ENCODE measurements at places on chromosomes 7 and 10.
A peak's percentile ranks its signal among the peaks of the same experiment; 100 is the strongest.

DNA sequence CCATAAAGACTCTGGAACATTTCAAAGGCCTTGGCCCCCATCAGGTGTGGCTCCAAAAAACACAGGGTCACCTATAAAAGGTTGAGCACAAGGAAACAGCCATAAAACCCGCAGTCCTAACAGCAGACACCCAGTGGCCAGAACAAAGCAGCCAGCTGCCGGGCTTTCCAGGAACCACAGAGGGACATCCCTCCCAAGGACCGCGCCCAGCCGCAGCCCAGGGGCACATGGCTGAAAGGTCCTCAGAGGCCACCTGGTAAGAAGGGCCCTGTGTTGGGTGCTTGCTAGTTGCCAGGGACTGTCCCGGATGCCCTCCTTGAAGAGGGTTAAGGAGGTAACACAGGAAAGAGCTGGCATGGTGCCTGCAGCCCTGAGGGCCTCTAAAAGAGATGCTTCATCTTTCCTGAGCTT is 32.7 kb downstream of the KCNMA1 start:
- DNase-seq: no peak

- no peak for DNase-seq
Measured at GRCh38 chr10:68196701-68197100, 35.2 kb downstream of the ATOH7 start.

GRCh38 chr7:96200740-96201139 is 121.2 kb downstream of the SLC25A13 start:
- no peak for DNase-seq

DNA sequence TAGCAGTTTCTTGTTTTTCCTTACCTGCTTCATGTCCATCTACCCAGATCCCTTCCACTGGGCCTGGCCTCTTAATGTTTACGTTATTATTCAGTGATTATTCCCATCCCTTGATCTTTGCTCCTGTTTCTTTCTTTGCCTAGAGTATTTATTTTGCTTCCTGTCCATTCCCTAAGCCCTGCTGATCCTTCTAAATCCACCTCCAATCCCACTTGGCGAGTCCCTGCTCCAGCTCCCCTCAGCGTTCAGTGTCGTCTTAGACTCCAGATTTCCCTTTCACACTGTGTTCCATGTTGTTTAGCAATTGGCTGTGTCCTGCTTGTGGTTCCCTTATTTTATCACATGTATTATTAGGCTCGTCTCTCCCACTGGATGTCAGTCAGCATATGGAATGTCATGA is 7.3 kb downstream of the PPP2R2D start:
- no peak for DNase-seq

- DNase-seq: no peak
Measured at GRCh38 chr10:130078120-130078519, 32.5 kb downstream of the C10orf143 start.

- no peak for DNase-seq
Measured at GRCh38 chr10:15027741-15028140, 16.0 kb upstream of the OLAH start.

DNA sequence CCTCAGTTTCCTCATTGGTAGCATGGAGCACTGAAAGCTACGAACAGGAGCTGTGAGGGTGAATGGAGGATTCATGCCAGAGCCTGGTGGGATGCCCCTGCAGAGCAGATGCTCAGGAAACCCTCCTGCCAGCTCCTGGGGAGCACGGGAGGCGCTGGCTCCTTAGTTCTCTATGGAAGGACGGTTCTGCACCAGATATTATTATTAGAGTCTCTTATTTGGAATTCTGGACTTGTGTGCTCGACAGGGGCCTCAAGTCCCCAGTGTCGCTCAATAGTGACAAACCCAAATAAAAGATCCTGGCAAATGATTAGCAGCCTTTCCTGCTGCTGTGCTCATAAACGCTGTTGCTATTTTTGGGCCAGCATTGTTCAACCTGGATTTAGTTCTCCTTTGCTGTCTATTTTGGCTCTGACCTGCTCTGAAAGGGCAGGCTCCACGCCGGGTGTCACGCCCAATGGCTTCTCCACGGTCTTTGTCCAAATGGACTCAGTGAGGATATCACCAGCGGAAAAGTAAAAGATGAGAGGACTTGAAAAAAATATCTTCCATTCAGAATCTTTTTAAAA is 23.0 kb upstream of the KLF6 start:
- no peak for DNase-seq

DNA sequence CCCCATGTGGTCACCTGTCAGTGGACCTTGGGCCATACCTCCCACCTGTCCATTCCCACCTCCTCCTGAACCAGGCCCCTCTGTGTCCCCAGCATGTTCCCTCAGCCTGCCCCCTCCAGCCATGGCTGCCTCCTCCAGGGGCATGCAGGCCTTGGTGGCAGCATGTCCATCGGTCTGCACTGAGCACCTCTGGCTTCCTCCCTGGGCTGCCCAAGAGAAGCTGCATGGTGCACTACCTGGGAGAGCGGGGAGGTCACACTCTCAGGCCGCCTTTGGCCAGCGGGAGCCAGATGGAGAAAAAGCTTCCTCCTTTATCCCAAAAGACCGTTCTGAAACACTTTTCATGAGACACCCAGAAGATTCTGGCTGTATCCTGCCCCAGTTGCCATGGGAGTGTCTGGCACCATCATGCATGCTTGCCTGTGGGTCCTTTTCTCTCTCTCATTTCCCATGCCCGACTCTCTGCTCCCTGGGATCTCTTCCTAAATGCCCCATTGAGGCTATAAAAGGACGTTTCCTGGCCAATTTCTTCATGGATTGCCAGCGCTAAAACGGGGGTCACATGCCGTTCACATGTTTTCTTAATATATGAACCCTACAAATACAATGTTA is 45.5 kb upstream of the MGMT start:
- no peak for DNase-seq

DNA sequence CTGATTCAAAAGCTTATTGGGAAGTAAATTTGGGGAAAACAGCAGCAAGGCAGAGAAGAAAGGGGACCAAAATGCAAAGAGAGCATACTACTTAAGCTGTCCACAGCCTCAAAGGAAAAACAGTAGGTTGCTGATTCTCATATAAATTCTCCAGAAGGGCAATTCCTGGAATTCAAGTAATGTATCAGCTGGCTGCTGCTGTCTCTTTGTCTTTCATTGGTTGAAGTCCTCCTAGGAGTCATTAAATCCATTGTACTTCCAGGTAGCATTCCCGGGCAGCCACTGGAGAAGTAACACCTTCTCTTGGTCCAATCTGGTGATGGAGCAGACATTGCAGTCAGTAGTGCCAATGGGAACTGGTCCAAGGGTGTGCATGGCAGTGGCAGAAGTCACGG is 22.7 kb downstream of the BET1 start:
- no peak for DNase-seq

DNA sequence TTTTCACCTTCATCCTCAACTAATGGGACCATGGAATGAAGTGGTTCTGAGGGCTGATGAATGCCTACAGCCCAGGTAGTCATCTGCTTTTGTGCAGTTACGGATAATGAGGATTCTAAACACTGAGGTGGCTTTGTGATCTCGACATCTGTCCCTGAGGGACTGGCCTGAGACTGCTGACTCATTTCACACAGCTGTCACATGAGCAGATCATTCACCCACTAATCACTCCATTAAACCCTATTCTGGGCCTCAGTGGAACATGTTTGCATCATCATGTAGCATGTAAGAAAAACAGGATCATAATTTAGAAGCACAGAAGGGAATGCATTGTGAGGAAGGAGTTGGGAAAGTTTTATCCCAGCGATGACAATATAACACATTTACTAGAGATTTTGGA is 79.4 kb upstream of the FEZF1 start:
- no peak for DNase-seq

DNA sequence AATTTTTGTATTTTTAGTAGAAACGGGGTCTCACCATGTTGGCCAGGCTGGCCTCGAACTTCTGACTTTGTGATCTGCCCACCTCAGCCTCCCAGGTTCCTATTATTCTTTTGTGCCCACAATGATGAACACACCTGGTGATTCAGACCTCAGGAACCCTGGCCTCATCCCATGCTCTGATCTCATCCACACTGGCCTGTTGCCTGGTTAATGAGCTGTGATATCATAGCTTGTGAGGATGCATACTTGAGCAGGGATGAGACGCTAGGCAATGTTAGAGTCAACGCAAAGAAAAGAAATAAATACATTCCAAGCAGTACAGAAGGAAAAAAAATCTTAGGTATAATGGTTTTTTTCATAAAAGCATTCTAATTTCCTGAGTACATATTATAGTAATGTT is 82.4 kb upstream of the RNF32 start:
- DNase-seq: no peak

- DNase-seq: no peak
Measured at GRCh38 chr10:34163075-34163905, 651.8 kb downstream of the PARD3 start.

DNA sequence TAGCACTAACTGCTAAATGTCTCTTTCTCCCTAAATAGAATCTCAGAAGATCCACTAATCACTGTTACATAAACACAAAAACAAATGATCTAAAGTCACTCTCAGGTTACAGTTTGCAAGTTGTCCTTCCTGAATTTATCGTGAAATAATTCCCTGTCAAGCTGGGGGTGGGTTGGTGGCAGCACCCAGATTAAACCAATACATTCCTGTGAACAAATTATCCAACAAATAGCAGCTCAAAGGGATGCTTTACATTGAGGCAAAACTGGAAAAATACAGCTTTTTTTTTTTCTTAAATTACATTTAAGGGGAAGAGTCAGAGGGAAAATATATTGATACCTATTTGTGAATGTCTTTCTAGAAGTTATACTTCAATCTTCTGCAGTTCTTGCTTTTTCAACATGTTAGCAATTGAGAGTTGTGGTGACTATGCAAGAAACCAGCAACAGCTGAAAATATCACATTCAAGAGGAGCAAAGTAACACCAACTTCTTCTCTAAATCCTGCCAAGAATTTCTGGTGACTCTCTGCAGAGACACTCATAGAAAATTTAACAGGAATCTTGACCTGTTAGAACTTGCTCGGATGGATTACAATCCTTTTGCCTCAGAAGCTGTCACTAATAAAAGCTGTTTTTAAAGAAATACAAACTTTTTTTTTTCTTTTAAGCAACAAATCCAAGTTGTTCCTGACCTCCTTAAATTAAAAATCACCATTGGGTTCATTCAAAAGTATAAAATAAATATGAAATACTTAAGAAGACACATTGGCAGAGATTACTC is 18.9 kb downstream of the LMOD2 start:
- no peak for DNase-seq

- DNase-seq: no peak
Measured at GRCh38 chr10:33493978-33494377, 159.5 kb upstream of the NRP1 start.

DNA sequence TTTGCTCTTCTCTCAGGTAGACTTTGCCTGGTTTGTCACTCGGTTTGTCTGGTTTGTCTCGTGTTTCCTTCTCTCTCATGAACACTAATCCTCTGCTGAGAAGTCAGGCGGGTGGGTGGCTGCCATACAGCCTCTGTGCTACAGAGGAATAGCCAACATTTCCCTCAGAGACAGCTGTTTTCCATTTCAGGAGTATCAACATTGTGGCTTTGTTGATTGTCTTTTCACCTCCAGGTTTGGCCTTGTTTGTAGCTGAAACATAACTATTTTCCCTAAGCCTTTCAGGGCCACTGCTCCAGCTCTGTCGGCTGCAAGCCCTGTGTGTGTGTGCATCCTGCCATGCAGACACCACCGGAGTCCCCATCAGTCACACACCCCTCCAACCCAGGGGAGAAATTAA is 122.8 kb downstream of the BAMBI start:
- no peak for DNase-seq

- DNase-seq: peak; percentile 24
Measured at GRCh38 chr7:28921822-28922221, 36.3 kb downstream of the TRIL start.

GRCh38 chr10:74491014-74491413 is 335.4 kb upstream of the KAT6B start:
- DNase-seq: no peak

GRCh38 chr7:38975944-38976392 is 1.7 kb upstream of the POU6F2 start:
- no peak for DNase-seq

DNA sequence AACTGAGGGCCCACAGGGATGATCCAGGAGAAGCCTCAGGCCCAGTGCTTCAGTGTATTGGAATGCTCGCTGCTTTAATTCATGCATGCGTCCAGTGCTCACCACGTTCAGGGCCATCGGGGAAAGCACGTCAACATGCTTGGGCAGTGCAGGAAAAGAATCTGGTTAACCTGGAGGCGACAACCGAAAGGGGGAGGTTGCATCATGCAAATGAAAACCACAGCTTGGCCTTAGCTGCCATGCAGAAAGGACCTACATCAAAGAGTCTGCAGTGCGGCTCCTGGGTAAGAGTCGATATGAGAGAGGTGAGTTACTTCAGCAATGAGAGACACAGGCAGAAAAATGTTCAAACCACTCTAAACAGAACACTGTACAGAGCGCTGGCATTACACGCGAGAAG is 440.1 kb downstream of the KCNMA1 start:
- DNase-seq: no peak

GRCh38 chr10:34223658-34224057 is 591.4 kb downstream of the PARD3 start:
- no peak for DNase-seq

DNA sequence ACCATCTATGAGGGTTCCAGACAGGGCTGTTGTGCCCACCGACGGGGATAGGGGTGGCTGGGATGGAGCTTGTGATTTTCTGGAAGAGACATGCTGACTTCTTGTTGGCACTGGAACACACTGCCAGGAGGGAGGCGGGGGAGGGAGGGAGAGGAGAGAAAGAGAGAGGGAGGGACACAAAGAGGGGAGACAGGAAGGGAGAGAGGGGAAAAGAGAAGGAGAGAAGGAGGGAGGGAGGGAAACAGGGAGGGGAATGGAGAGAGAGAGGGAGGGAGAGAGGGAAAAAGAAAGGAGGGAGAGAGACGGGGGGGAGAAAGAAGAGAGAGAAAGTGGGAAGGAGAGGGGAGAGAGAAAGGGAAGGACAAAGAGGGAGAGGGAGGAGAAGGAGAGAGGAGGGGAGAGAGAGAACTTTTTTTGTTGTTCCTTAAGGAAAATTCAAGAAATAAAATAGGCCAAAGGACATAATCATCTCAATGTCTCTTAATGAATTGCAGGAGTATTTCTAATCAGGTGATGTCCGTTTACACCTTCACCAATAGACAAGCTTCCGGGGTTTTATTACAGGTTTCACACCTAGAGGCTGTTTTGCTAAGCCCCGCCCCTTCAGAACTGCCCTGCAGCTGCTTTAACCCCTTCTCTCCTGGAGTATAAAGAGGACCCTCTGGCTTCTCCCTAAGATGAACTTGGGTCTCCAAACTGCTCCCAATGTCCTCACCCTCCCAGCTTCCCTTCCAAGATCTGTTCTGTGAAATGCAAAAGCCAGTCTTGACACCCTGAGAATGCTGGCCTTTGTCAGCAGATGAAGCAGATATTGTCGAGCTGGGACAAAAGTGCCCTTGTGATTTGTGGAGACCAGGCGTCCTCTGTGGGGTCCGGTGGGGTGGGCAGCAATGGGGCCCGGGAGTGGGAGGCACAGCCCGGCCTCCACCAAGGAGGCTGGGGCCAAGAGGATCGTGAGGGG is 82.0 kb upstream of the GTF2IRD1 start:
- no peak for DNase-seq

DNA sequence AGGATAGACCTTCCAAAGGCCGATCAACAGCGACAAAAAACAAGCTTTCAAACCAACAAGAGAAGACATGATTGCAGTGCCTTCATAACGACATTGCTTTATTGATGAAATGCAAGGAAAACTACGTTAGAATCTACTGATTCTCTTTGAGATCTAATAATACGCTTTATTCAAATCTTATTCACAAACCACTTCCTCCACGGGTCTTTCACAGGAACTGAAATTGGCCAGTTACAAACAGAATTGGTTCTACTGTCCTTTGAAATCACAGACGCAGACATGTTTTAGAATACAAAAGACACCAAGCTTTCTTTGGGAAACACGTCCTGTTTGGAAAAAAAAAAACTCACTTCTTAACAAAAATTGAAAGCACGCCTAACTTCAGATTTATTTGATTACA is 74.7 kb upstream of the SEPHS1 start:
- no peak for DNase-seq
